NCI-H2227 treated with DMSO at 0.1 percent for 48 hours (cell line): ENCODE measurements at places on chromosomes 5 and 9.

DNA sequence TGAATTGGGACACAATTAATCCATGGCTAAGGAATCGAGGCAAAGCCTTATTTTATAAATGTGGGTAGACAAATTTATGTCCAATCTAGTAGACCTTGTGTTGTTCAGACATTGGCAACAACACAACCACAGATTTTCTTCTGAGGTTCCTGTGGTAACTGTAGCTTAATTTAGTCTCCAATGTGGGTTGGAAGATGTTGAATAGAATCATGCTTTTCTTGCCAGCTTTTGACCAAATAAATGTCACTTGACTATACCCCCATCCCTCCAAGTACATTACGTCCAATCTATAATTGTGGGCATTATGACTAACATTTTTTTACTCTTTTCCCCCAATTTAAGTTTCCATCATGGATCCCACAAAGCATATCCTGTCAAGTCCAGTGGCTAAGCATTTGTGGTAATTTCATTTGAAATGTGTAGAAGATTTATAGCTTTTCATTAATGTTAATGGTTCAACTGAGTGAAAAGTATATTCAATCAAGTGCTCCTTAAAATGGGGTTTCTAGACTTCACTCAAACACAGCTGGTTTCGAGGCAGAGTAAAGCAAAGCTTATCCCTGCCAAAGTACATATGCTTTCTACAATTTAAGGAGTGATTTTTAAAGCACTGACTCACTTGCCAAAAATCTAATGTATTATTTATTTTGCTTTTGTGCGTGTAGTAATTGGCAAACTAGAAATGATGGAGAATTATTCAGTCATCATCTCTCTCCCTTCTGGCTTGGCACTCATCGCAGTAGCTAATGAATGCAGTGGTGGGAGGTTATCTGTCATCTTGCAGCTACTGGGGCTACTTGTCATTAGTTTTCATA, 141.8 kb downstream of the FAM174A start:
- DNase-seq, result no peak

- no peak for DNase-seq
Observed at GRCh38 chr5:1834721-1835429, 33.7 kb downstream of the NDUFS6 start.

DNA sequence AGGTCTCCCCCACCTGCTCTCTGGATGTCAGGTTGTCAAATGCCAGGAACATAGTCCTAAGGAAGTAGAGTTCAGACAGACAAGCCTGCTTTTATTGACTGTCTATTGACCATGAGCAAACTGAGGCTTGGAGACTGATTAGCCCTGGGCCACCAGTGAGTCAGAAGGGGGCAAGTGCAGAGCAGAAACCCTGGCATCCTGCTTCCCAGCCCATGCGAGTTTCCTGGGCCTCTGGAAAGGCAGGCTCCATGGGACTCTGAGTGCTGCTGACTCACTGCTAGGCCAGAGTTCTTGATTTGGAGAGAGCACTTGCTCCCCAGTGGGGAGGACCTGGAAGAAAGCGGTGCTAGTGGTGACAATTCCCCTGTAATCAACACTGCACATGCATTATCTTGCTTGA, 2.8 kb upstream of the HBEGF start:
- DNase-seq, result no peak

- no peak for DNase-seq
Observed at GRCh38 chr9:27129221-27129620, 20.2 kb downstream of the TEK start.

DNA sequence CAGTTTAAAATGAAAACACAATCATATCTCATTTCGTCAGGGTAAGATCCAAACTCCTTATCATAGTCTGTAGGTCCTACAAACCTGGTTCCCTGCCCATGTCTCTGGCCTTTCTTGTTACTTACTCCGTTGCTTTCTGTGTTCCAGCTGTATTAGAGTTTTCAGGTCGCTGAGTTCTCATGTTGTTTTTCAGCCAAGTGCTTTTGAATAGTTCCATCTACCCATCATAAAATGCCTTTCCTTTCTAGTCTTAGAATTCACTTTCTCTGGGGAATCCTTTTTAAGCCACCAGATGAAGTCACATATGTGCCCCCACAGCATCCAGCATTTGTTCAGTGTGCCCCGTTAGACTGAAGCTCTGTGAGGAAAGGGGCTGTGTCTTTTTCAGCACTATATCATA, 228.7 kb downstream of the YTHDC2 start:
- no peak for DNase-seq

- DNase-seq, result no peak
Observed at GRCh38 chr5:36058776-36059175, 7.9 kb downstream of the UGT3A2 start.

- DNase-seq, result no peak
Observed at GRCh38 chr9:95756986-95757385, 118.5 kb upstream of the ERCC6L2 start.

DNA sequence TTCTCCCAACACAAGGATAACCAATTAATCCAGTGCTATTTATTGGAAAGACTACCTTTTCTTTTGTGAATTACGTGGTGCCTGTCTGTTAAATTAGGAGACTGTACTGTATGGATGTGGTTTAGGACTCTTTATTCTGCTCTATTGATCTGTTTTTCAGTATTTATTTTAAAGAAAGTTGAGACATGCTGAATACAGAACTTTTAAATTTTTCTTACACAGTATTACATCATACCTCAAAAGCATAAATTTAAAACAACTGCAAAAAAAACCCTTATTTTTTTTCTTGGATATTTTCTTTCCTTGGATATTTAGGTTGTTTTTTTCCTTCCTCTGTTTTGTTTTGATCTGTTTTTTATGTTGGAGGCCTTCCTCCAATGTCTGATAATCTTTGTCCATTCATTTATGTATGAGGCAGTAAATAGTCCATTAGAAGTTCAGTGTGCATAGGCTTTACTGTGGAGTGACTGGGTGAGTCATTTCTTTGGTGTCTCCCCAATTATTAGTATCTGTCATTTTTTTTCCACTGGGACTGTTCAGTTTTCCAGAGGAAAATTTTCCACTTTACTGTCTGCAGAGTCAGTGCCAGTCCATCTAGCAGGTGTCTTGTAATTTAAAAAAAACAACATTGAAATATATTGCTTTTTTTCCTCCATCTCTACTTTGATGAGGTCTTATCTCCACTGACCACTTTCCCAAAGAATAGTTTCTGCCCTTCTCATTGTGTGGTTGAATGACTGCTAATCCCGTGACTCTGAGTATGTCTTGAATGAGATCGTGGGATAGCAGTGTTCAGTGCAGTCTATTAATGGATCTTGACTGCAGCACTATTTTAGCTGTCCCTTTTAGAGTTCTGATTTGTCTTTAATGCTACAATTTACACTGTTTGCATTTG, 15.2 kb downstream of the CYSTM1 start:
- no peak for DNase-seq

GRCh38 chr5:148186248-148187003, 16.4 kb upstream of the SPINK6 start:
- no peak for DNase-seq

GRCh38 chr9:2377117-2377516, 244.5 kb upstream of the VLDLR start:
- DNase-seq, result no peak

GRCh38 chr5:117186751-117187150, 612.1 kb upstream of the SEMA6A start:
- no peak for DNase-seq

GRCh38 chr5:93622240-93622885, 39.3 kb downstream of the NR2F1 start:
- DNase-seq, result no peak

DNA sequence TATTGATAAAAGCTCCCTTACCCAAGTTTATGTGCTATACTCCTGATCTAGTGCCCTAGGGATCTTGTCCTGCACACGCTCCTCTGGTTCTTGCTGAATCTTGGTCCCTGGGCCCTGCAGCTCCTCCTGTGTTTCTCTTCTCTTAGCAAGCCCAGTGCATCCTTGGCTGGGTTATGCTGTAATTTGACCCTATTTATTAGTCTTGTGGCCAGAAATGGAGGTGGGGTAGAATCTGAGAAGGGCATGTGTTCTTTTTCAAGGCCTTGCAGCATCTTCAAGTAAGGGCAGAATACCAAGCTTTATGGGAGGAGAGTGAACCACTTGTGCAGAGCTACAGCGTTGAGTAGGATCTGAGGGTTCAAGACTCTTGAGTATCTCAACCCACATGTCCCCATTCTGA, 366.8 kb downstream of the FAM170A start:
- no peak for DNase-seq

DNA sequence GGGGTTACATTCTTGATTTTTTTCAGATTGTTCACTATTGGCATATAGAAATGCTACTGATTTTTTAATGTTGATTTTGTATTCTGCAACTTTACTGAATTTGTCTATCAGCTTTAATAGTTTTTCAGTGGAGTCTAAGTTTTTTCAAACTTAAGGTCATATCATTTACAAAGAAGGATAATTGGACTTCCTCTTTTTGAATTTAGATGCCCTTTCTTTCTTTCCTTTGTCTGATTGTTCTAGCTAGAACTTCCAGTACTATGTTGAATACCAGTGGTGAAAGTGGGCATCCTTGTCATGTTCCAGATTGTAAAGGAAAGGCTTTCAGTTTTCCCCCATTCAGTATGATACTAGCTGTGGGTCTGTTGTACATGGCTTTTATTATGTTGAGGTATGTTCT, 49.3 kb downstream of the SREK1 start:
- DNase-seq, result no peak

DNA sequence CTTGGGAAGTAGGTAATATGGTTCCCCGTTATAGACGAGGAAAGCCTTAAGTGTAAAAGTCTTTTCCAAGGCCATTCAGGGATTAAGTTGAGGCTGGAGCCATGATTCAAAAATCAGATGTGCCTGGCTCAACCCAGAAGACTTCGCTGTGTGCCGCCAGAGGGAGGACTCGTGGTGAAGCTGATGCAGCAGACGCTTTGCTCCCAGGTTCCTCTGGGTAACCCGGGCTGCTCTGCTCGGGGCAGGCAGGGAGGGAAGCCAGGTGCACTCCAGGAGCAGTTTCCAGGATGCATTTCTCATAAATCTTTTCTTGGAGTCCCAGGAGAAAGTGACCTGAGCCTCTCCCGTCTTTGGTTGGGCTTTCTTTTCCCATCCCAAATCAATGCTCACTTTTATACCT, 62.9 kb upstream of the ICE1 start:
- DNase-seq, result no peak

DNA sequence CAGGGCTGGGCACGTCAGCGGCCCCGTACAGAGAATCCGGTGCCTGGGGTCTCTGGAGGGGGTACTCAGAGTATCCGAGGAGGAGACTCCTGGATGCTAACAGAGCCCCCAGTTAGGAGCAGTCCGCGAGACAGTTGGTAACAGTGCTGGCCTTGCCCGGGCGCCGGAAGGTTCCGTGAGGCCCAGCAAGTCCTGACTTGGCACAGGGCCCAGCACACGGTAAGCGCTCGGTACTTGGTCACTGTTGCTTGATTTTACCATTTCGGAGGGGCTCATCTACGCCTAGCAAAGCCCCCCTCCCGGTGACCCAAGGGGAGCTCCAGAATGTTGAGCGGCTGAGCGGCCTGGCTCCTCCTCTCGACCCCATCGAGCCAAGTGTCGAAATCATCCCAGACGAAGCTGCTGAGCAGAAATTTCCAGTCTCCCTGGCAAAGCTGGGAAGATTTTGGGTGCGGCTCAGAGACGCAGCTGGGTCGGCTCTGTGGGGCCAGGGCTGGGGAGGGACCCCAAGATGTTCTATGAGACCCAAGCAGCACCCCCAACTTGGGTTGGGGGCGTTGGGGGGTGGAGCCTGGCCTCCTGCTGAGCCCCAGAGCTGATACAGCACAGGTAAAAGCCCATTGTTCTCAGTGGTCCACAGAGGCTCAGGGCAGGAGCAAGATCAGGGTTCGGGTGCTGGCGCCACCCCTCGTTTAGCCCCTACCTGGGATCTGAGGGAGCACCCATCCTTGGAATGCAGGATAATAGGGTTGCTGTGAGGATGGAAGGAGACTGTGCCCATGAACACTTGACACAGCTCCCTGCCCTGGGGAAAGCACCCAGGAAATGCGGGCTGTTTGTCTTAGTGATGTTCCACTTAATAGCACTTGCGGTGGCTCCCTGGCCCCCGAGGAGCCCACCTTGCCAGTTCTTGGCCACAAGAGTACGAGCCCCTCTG, 137.2 kb downstream of the C9orf50 start:
- DNase-seq, result peak; percentile 27

DNA sequence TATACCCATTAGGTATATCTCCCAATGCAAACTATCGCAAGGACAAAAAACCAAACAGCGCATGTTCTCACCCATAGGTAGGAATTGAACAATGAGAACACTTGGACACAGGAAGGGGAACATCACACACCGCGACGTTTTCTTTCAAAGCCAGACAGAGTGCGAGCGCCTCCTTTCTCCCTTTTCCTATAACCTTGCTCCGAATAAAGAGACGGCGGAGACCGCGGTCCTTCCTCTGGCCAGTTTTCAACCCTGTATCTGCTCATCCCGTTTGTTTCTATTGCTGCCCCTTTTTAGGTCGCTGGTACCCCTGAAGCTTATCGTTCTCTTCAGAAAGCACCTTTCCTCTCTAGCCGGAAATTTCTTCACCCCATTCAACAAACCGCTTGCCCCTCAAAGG, 1.3 kb downstream of the LVRN start:
- no peak for DNase-seq

- no peak for DNase-seq
Observed at GRCh38 chr5:31225613-31226012, 32.1 kb downstream of the CDH6 start.

DNA sequence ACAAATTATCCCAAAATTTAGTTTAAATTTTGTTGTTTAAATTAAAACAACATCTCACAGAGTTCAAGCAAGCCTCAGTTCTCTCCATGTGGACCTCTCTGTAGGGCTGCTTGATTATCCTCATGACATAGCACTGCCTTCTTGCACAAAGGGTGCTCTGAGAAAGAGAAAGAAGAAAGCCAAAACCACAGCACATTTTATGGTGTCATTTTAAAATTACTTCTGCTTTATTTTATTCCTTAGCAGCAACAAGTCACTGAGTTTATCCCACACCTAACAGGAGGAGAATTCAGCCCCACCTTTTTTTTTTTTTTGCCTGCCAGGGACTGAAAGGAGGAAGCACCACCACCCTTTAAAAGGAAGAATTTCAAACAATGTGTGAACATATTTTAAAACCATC, 12.8 kb upstream of the KCNV2 start:
- DNase-seq, result no peak

DNA sequence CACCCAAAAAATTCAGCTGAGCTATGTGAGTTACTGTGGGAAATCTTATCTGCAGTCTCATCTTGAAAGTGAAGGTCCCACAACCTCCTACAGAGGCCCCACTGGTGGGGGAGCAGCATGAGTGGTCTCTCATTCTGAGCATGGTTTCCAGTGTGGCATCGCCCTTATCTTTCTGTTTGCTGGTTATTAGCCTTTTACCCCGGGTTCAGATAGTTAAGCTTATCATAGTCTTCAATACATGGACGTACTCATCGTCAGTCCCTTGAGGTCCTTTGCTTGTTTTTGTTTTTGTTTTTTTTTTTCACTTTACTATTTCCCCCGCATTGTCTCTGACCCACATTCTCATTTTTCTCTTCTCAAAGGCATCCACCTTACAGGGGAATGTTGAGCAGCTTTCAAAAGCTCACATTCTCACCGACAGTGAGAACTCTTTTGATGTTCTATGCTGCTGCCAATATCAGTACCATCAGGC, 7.7 kb upstream of the HAVCR2 start:
- no peak for DNase-seq
